Left ventricle myocardium superior (tissue), 1 donor: ENCODE measurements at places on chromosomes 4 and X. TPM values are rescaled to one million over a fixed set of nuclear protein-coding genes. Genes with fewer than 3 reads are reported as not detected.

DNA sequence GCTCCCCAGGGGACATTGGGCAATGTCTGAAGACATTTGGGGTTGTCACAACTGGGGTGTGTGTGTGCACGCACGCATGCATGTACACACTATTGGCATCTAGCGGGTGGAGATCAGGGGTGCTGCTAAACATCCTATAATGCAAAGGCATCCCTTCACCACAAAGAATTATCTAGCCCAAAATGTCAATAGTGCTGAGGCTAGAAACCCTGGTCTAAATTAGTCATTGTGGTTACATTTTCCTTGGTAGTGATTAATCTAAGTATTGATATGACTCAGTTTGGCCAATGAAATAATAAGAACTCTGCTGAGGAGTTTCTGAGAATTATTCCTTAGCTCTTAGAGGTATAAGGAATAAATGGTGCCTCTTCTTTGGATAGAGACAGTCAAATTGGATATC, 200.2 kb downstream of the CLCN4 start:
- DNase-seq: no peak

DNA sequence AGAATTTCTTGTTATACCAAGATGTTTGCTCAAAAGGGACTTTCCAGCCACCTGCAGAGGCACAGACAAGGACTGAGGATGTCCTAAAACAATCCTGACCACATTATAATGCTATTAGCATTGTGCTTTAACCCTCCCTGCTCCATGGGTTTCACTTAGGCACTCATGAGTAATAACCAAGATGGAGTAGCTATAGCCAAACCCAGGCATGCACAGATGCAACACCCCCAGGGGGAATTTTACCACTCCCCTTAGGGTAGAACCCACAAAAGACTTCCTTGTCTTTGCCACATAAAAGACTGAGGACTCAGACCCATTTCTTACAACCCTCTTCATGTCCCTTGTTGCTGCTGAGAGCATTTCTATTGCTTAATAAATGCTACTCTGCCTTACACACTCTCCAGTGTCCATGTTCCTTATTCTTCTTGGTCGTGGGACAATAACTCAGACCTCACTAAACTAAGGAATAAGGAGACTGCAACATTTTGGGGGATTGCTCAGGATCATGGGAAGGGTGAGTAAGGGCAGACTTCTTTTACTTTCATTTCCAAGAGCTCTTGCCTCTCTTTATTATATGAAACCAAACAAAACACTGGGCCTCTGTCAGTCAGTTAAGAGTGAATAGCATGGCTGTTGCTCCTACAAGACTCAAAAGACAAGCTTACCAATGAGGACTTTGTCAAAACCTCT, 103.5 kb downstream of the TECRL start:
- DNase-seq: no peak

DNA sequence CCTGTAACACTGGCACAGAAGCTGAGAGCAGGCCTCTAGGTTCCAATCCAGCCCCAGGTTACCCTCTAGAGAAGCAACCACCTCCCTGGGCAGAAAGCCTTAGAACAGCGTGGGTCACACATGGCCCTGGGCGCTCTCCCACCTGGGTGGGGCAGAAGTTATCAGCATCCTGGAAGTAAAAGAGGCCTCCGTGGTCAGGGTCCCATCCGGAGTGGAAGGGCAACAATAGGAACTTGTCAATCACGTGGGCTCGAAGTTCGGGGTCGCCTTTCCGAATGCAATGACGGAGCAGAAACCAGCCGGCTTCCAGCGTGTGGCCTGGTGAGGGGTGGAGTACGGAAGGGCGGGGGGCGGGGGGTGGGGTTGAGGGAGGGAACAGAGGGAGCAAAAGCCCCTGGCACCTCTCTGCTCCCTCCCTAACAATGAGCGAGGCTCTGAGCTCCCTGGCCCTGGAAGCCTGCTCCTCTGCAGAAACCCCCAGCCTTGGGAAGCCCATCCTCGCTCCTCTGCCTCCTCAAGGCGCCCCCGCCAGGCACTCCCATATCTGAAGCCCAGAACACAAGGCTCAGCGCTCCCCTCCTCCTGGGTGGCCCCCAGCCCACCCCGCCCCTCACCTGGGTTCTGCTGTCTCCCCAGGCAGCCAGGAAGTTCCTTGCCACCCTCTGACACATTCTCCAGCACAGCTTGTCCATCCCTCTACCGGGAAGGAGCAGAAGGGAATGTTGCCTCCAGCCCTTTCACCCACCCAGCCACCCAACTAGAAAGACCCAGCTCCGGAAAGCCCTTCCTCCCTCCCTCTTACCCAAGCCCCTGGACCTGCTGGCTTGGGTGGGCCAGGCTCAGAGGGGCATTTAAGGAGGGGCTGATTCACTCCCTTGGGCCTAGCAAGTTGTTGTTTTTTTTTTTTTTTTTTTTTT, 2.8 kb downstream of the RENBP start:
- DNase-seq: no peak

DNA sequence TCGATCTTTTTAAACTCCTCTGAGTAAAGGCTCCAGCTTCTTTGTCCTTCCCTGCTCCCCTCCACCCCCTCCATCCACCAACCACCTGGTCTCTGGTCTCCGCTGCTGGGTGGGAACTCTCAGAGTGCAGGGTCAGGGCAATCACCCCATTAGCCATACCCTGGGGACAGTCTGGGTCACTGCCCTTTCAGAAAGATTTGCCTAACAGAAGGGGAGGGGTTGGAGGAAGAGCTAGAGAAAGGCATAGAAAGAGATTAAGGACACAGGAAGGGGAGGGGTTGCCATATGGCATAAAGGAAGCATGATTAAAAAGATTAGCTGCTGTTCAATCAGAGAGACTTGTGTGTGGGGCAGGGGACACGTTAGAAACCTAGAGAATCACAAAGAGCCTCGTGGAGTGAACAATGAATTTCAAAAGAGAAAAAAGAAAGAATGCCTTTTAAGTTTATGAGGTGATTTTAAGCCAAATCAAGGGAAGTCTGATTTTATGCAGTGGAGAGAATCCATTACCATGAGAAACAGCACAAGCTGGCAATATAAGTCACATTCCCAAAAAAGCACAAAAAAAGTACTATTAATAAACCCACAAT, 115.5 kb upstream of the ACSL4 start:
- DNase-seq: no peak

DNA sequence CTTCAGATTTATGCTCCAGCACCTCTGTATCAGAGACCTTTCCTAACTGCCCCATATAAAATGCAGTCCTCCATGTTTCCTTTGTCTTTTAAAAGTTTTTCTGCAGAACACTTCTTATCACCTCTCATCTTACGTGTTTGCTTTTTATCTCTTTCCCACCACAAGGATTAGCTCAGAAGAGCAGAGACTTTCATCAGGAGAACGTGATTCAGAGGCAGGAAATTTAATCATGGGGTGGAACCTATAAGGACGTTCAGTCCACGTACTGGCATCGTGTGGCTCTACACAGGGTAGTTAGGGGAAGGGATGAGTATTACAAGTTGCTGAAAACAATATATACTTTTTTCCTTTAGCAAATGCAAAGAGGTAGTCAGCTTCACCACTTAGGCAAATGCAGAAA, 98.7 kb downstream of the SORBS2 start:
- no peak for DNase-seq

PDE5A gene
- 7.6 TPM for total RNA-seq

DNA sequence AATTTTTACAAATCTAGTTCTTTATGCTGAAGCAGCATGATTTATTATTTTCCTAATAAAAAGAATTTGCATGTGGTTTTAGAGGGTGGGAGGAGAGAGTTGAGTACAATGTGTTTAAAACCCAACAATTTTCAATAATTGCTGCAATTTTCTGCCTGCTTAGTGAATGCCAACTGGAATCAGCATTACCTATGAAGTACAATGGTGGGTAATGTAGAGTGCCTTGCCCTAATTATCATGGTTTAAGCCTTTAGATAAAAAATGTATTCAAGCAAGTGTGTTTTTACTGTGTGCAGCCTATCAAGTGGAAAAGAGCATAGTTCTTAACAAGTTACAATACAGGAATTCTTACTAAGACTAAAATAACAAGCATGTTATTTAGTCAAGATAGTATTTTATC, 77.9 kb upstream of the ANKRD50 start:
- no peak for DNase-seq

- DNase-seq: no peak
Observed at GRCh38 chr4:23033796-23034195, 341.1 kb downstream of the GBA3 start.

DNA sequence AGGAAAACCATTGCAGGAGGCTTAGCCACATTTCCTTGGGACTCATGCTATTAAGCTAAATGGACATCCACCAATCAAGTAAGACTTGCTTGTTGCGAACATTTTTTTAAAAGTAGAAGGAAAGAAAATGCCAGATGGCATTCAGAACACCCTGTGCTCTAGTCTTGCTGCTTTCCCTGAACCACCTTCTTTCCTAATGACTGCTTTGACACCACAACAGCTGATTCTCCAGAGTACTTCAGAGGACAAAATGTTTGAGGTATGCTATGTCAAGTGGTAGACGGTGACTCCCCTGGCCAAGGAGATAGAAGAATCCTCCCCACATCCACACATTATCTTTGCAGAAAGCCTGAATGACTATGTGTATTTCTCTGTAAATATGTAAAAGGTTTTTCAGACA, 65.4 kb downstream of the ANK2 start:
- DNase-seq: no peak

SMIM43 gene
- total RNA-seq: not detected

RRH gene
- total RNA-seq: not detected

- peak; percentile 44 for DNase-seq
Observed at GRCh38 chrX:10482261-10482660, 138.1 kb downstream of the MID1 start.

DNA sequence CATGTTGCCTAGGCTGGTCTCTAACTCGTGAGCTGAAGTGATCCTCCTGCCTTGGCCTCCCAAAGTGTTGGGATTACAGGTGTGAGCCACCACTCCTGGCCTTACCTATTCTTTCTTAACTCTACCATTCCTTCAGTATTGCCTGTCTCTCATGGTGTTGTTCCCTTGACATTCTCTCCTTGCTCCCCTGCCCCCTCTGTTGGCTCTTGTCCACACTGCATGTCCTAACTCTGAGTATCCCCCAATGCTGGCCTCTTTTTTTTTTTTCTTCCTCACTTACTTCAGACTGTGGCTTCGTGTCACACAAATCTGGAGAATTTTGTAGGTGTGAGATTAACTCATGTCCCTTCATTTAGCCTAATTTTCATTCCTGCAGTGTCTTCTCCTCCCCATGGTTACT, 22.9 kb upstream of the FRMPD4 start:
- no peak for DNase-seq

DNA sequence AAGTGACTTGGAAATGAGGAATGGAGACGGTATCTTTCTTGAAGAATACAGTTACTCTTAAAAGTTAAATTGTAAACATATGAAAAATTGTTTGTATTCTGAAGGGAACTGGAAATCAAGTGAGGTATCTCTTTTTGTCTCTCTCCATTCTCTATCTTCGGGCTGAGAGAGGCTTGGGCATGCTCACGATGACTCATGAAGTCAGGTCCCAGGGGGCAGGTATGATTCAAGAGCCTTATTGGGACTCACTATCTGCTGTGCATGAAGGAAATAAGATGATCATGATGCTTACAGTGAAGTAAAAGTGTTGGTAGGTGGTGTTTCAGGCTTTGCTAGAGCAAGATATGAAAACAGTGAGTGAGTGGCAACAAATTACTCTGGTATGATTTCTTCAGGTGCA, 200.4 kb upstream of the PITX2 start:
- no peak for DNase-seq

TMPRSS11D gene
- total RNA-seq: not detected

GRCh38 chr4:98951710-98952109, 22.8 kb upstream of the EIF4E start:
- no peak for DNase-seq
